ENCODE measurements at places on chromosomes 11 and 22. TPM values are rescaled to one million over a fixed set of nuclear protein-coding genes. Genes with fewer than 3 reads are reported as not detected.

METTL15 gene
- 19.2 TPM for total RNA-seq

OR8G1 gene
- total RNA-seq = not detected

ATG2A gene
- total RNA-seq = 7.3 TPM

APOL6 gene
- 0.82 TPM for total RNA-seq

CCDC157 gene
- total RNA-seq = 5.3 TPM

KRTAP5-7 gene
- total RNA-seq = under 0.01 TPM

PTGDR2 gene
- 1.6 TPM for total RNA-seq

OR52I2 gene
- not detected for total RNA-seq

OR6A2 gene
- total RNA-seq = 0.41 TPM

PRR5L gene
- 5.7 TPM for total RNA-seq

MMP8 gene
- total RNA-seq = not detected

MUC5AC gene
- not detected for total RNA-seq

VSIG10L2 gene
- total RNA-seq = not detected

PKDREJ gene
- under 0.01 TPM for total RNA-seq

NECTIN1 gene
- total RNA-seq = 10.2 TPM

SHISA8 gene
- total RNA-seq = not detected

KAT5 gene
- total RNA-seq = 61.1 TPM

CNGA4 gene
- 0.41 TPM for total RNA-seq

SLC17A6 gene
- 11.8 TPM for total RNA-seq

TSGA10IP gene
- not detected for total RNA-seq
